ENCODE measurements at places on chromosomes 16 and 17.

GRCh38 chr16:26795184-26795583, 271.5 kb upstream of the C16orf82 start:
- H3K4me3 ChIP-seq = no peak overlapping the region
- H3K36me3 ChIP-seq = no peaks in the 10 kb centered on the region
- peaks cover 37% of the 10 kb centered on the region for H3K27me3 ChIP-seq
- DNase-seq = no peak
- no peak overlapping the region for H3K27ac ChIP-seq

GRCh38 chr17:13522749-13523148, 79.0 kb downstream of the HS3ST3A1 start:
- no peak overlapping the region for H3K27ac ChIP-seq
- H3K36me3 ChIP-seq = no peaks in the 10 kb centered on the region
- H3K4me1 ChIP-seq = no peaks in the 10 kb centered on the region
- no peak overlapping the region for H3K4me3 ChIP-seq

DNA sequence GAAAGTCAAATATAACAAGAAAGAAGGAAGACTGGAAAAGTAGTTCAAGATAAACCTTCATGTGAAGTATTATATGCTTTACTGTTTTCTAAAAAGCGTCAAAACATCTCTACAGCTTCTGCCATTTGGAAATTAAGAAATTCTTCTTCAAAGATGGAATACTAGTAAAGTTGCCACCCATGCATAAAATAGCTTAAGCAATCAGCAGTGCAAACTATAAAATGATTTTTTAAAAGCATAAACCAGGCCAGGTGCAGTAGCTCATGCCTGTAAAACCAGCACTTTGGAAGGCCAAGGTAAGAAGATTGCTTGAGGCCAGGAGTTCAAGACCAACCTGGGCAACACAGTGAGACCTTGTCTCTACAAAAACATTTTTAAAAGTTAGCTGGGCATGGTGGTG, 68.2 kb downstream of the USP32 start:
- H3K27me3 ChIP-seq = no peaks in the 10 kb centered on the region
- peaks cover 17% of the 10 kb centered on the region for H3K36me3 ChIP-seq
- H3K4me3 ChIP-seq = no peak overlapping the region

GRCh38 chr16:74073456-74073855, 223.2 kb upstream of the PSMD7 start:
- H3K4me1 ChIP-seq = no peaks in the 10 kb centered on the region
- peaks cover 1% of the 10 kb centered on the region for H3K27me3 ChIP-seq
- H3K4me3 ChIP-seq = no peak overlapping the region
- DNase-seq = no peak

DNA sequence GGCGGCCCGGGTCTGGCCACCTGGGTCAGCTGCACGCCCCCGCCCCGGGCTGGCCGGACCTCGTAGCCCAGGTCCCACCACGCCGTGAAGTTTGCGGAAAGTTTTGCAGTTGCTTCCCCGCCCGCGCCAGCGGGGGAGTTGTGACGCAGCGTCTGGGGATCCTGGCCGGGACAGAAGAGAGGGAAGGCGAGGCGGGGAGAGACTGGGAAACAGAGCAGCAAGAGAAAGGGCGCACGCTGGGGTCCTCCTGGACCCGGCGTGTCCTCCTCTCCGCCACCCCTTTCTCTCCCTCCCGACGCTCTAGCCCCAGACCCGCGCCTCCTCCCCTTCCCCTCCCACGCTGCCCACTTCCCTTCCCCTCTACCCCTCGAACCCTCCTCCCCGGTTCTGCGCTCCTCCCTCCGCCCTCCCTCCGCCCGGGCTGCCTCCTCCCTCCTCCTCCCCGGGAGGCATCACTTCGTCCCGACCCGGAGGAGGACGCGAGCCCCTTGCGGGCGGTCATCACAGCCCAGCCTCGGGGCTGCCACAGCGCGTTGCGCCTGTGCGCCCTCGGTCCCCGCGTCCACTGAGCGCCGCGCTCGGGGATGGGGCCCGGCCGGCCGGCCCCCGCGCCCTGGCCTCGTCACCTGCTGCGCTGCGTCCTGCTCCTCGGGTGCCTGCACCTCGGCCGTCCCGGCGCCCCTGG, at the start of gene MRC2:
Gene MRC2 (plus strand): TSS at position 452 of the 685 bp plus-strand sequence. CDS start 133 bp downstream, at position 585.
- no peaks in the 10 kb centered on the region for H3K27me3 ChIP-seq
- DNase-seq = no peak
- H3K27ac ChIP-seq = peak within 1 kb of the TSS; percentile 77
- H3K4me3 ChIP-seq = peak within 1 kb of the TSS; percentile 89
- no peaks in the 10 kb centered on the region for H3K36me3 ChIP-seq

DNA sequence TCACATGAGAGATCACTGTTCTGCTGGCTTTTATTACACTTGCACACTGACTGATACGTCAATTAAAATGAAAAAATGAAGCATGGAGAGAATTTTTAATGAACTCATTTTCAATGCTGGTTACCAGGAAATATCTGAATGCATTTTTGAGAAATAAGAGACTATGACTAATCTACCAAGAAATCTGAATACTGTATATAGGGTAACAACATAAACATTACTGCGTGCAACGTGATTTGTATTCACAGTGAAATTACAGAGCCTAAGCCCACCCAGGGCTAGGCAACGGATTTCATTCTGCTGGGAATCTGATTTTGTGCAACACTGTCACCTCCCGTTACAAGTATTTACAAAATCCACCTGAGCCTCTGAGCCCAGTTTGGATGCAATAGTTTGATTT, 23.8 kb upstream of the LCMT1 start:
- no peak overlapping the region for H3K4me3 ChIP-seq
- no peaks in the 10 kb centered on the region for H3K36me3 ChIP-seq
- no peak overlapping the region for H3K27ac ChIP-seq
- H3K4me1 ChIP-seq = peaks cover 9% of the 10 kb centered on the region

GRCh38 chr16:57153841-57154240, 32.0 kb downstream of the PSME3IP1 start:
- H3K27ac ChIP-seq = peak overlapping the region; percentile 51
- H3K4me1 ChIP-seq = peaks cover 11% of the 10 kb centered on the region
- H3K27me3 ChIP-seq = no peaks in the 10 kb centered on the region
- peaks cover 25% of the 10 kb centered on the region for H3K36me3 ChIP-seq
- no peak overlapping the region for H3K4me3 ChIP-seq
- no peak for DNase-seq

DNA sequence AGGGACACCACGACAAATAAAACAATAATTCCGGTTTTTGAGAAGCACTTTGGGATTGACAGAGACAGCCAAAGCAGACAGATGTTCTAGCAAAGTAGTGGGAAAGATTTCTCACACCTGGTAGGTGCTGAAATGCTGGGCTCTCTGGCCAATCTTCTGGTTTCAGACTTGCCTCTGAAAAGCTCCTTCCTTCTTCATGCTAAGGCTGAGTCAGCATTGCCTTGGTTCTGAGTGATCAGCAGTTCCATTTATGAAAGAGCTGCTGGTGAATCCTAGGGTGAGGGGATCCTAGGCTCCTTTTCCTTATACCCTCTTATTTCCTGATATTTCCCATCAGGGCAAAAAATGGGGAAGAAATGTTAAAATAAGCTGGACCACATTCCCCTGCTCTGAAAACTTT, 268.7 kb upstream of the SALL1 start:
- no peaks in the 10 kb centered on the region for H3K4me1 ChIP-seq
- H3K27me3 ChIP-seq = no peaks in the 10 kb centered on the region
- H3K4me3 ChIP-seq = no peak overlapping the region
- DNase-seq = no peak
- H3K27ac ChIP-seq = no peak overlapping the region

GRCh38 chr16:47511882-47512281, 50.8 kb downstream of the PHKB start:
- no peak overlapping the region for H3K27ac ChIP-seq
- no peak overlapping the region for H3K4me3 ChIP-seq
- H3K4me1 ChIP-seq = peaks cover 1% of the 10 kb centered on the region
- H3K27me3 ChIP-seq = no peaks in the 10 kb centered on the region

DNA sequence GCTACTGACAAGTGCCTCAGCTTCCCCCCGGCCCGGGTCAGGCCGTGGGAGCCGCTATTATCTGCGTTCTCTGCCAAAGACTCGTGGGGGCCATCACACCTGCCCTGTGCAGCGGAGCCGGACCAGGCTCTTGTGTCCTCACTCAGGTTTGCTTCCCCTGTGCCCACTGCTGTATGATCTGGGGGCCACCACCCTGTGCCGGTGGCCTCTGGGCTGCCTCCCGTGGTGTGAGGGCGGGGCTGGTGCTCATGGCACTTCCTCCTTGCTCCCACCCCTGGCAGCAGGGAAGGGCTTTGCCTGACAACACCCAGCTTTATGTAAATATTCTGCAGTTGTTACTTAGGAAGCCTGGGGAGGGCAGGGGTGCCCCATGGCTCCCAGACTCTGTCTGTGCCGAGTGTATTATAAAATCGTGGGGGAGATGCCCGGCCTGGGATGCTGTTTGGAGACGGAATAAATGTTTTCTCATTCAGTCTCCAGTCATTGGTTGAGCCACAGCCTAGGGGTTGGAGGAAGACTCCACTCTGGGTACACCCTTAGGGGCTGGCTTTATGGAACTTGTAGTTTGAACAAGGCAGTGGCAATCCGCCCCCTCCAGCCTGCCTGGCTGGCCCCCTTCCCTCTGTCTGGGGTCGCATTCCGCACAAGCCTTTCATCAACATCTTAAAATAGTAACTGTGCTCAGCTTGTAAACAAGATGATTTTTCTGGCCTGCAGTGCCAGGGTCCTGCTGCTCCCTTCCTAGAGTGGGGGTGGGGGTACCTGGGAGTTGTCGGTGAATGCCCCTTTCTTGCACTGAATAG, 4.1 kb downstream of the SYNGR2 start:
- no peak for DNase-seq
- peaks cover 29% of the 10 kb centered on the region for H3K4me1 ChIP-seq
- H3K36me3 ChIP-seq = no peaks in the 10 kb centered on the region
- H3K27ac ChIP-seq = peak overlapping the region; percentile 93
- H3K4me3 ChIP-seq = no peak overlapping the region
- H3K27me3 ChIP-seq = no peaks in the 10 kb centered on the region

DNA sequence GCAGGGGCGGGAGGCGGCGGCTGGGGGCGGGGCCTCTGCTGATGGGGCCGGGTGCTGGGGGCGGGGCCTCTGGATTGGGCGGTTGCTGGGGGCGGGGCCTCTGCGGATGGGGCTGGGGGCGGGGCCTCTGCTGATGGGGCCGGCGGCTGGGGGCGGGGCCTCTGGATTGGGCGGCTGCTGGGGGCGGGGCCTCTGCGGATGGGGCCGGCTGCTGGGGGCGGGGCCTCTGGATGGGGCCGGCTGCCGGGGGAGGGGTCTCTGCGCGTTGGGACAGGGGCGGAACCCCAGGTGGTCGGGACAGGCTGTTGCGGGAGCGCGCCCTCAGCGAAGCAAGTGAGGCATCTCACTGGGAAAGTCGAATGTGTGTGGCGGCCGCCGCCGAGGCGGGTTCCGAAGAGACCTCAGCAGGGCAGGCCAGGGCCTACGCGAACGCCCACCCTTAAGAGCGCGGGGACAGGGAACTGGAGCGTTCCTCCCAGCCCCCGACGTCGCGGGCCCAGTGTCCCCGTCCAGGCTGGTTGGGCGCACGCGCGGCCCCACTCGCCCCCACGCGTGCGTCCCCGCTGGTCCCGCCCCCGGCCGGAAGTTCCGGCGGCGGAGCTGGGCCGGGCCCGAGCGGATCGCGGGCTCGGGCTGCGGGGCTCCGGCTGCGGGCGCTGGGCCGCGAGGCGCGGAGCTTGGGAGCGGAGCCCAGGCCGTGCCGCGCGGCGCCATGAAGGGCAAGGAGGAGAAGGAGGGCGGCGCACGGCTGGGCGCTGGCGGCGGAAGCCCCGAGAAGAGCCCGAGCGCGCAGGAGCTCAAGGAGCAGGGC, at the start of gene STUB1:
Gene STUB1 (plus strand): TSS at position 597 of the 811 bp plus-strand sequence. CDS start 116 bp downstream, at position 713.
- DNase-seq = peak; percentile 80
- H3K4me1 ChIP-seq = peaks cover 7% of the 10 kb centered on the region
- H3K4me3 ChIP-seq = peak within 1 kb of the TSS; percentile 78
- peak within 1 kb of the TSS; percentile 90 for H3K27ac ChIP-seq
- peaks cover 3% of the 10 kb centered on the region for H3K36me3 ChIP-seq
- H3K27me3 ChIP-seq = no peaks in the 10 kb centered on the region

DNA sequence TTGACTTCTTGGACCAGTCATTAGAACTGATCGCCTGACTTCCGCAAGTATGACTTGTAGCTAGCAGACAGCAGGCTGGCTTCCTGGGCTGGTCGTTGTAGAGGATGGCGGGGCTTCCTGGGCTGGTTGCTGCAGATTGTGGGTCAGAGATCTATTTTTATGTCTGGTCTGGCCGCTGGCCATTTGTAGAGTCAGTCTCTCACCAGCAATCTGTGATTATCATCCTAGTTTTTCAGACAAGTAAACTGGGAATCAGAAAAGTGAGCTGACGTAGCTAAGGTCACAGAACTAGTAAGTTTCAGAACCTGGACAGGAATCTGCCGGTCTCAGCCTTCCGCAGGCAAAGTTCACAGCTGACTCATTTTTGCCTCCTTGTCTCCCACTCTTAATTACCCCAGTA, 19.1 kb downstream of the GPR142 start:
- no peaks in the 10 kb centered on the region for H3K4me1 ChIP-seq
- no peaks in the 10 kb centered on the region for H3K27me3 ChIP-seq
- no peak overlapping the region for H3K4me3 ChIP-seq
- no peaks in the 10 kb centered on the region for H3K36me3 ChIP-seq

DNA sequence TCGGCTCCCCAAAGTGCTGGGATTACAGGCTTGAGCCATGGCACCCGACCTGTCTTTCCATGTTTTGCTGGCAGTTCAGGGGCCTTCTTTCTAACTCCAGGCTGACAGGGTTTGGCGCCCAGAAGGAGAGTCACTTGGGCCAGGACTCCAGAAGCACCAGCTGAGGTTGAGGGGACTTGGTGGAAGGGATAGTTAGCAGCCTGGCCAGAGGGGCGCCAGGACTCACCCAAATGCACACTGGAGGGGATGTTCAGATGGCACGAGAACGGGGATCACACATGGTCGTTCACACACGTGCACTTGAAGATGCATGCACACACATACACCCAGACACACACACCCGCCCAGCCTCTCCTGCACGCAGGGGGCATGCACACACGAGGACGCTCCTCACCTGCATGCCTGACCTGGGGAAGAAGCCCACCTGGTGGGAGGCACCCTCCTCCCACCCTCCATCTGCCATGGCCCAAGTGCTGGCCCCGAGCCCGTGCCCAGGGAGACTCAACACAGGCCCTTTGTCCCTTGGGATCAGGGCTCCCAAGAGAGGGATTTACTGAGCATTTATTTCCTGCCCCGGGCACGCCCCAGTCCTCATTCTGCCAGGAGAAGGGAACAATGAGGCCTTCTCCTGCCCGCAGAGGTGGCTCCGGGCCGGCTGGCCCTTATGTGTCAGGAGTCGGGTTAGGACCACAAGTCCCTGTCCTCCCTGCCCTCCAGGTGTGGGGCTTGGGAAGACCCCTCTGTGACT, 2.3 kb upstream of the PRSS21 start:
- H3K4me3 ChIP-seq = no peak overlapping the region
- no peak for DNase-seq
- no peaks in the 10 kb centered on the region for H3K27me3 ChIP-seq
- H3K36me3 ChIP-seq = no peaks in the 10 kb centered on the region
- no peak overlapping the region for H3K27ac ChIP-seq

DNA sequence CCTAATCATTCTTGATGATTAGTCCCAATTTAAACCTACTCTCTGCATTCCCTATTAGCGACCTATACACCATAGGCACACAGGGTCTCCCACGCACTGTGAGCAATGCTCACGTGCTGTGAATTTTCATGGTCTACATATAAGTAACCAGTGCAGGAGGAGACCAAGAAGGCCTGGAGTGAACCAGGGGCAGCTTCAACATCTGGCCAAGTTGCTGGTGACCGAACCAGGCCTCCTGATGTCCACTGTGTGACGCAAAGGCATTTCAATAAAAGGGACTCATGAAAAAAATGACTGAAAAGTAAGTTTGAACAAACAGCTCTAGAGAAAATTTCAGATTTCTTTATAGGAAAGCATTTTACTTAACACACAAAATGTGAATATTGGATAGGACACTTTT, 107.0 kb downstream of the ZFHX3 start:
- no peaks in the 10 kb centered on the region for H3K4me1 ChIP-seq
- no peak overlapping the region for H3K4me3 ChIP-seq

- no peak overlapping the region for H3K4me3 ChIP-seq
- no peaks in the 10 kb centered on the region for H3K27me3 ChIP-seq
- H3K27ac ChIP-seq = no peak overlapping the region
- no peak for DNase-seq
These were observed 128.7 kb downstream of the CHD9 start for GRCh38 chr16:53183442-53183841.

Data from naive thymus-derived CD8-positive, alpha-beta T cell (primary cell).